Activated T-cell treated with anti-CD3 and anti-CD28 coated beads for 4 hours (primary cell): ENCODE measurements at places on chromosomes 1 and 21.

- no peak for DNase-seq
These were observed 860.0 kb downstream of the LTN1 start for GRCh38 chr21:28132713-28133112.

DNA sequence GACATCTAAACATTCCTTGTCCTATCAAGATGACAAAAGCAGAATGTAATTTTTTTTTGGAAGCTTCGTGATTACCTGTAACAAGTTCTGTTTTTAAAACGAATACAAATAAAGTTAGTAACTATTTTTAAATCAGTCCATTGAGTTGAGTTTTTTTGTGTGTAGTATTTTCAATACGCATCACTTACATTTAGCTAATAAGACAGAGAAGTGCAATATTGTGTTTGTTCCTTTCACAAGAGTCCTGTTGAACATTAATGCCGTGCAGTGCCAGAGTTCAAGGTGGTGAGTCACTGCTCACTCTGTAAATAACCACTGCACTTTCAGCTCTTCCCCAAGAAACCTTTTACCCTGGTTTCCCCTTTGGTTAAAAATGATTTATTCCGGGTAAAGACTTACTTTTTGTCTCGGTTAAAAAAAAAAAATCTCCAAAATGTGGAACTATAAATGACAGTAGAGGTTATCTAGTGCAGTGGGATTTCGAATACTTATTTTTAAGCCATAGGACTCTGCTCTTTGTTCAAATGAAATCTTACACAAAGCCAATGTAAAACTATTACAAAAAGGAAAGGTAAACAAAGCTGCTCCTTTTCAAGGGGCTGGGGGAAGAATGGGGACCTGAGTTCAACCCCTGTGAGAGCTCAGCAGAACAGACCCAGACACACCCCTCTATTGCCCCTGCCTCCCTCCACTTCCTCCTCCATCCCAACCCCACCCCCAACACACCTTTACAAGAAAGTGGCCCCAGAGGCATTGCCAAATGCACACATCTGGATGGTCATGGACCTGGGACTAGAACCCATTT, 14.8 kb upstream of the NCMAP start:
- DNase-seq: no peak

GRCh38 chr1:153777648-153778047, 2.4 kb downstream of the SLC27A3 start:
- DNase-seq: no peak

DNA sequence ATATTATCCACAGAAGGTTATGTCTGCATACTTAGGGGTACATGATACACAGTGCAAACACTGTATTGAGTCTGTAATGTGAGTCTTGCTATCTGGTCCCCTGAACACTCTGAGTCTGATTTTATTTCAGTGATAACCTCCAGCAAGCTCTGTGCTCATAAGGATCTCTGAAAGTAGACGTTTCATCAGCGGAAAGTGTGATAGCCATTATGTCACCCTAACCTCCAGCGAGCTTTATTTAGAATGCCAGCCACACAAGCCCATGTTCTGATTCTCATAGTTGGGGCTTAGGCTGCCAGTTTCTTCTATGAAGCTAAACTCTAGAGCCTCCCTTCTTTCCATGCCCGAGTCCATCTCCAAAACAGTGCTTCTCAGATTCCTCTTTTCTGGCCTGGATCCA, 3.3 kb downstream of the NR5A2 start:
- DNase-seq: no peak

GRCh38 chr1:151611288-151611790, 511 bp upstream of the SNX27 start:
- DNase-seq: no peak

GRCh38 chr1:183885142-183885735, 80.3 kb downstream of the RGL1 start:
- DNase-seq: no peak

DNA sequence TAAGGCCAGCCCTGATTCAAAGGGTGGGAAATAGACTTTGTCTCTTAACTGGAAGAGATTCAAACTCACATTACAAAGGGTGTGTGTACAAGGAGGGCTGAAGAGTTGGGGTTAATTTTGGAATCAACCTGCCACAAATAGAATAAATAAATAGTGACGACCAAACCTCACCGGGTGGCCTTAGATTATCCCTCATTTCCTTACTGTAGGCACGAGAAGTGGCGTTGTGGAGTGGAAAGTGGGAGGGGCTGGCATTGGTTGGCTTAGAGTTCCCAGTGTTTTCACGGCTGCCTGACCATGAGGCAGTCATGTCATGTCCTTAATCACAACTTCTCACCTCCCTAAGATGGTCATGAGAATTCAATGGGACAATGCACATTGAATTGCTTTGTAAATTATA, 21.3 kb upstream of the RUNX1 start:
- DNase-seq: no peak
